Activated CD4-positive, alpha-beta T cell treated with anti-CD3 and anti-CD28 coated beads, Interleukin-2, Interleukin-6, amounts not matched to agents 100 ng/mL and 50 ng/mL, durations not matched to agents 16 hours and 8 hours (primary cell): ENCODE measurements at places on chromosomes 16 and 17.
A peak's percentile ranks its signal among the peaks of the same experiment; 100 is the strongest.

- DNase-seq, result no peak
Measured at GRCh38 chr16:48879223-48880122, 269.5 kb upstream of the N4BP1 start.

DNA sequence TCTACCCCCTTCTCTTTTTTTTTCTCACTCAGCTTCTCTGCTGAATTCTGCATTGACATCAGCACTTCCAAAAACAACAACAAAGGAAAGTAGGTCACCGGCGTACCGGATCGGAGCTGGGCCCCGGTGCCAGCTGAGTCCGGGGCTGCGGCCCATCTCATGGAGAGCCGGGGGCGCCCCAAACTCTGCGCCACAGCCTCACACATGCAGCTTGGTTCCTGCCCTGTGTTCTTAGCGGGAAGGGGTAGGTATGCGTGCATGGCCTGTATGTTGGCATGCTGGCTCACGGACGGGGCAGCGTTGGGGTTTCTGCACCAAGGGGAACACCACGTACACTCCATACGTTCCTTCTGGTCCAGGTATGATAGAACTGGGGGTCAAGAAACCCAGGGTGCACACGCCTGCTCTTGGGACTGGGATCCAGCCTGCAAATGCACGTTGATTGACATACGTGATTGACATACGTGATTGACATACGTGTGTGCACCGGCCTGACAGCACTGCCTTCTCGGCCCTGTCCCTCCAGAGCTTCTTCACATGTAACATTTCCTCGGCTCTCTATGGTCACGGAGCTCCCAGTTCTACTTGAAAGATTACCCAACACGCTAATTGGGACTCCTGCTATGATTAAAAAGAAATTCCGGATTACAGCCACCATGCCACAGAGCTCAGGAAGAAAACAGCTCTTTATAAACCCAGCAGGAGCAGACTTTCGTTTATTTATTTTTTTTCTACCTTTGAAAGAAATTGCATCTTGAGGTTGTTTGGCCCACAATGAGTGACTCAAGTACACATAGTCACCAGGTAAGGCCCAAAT, 88.7 kb downstream of the RPA1 start:
- DNase-seq, result no peak

DNA sequence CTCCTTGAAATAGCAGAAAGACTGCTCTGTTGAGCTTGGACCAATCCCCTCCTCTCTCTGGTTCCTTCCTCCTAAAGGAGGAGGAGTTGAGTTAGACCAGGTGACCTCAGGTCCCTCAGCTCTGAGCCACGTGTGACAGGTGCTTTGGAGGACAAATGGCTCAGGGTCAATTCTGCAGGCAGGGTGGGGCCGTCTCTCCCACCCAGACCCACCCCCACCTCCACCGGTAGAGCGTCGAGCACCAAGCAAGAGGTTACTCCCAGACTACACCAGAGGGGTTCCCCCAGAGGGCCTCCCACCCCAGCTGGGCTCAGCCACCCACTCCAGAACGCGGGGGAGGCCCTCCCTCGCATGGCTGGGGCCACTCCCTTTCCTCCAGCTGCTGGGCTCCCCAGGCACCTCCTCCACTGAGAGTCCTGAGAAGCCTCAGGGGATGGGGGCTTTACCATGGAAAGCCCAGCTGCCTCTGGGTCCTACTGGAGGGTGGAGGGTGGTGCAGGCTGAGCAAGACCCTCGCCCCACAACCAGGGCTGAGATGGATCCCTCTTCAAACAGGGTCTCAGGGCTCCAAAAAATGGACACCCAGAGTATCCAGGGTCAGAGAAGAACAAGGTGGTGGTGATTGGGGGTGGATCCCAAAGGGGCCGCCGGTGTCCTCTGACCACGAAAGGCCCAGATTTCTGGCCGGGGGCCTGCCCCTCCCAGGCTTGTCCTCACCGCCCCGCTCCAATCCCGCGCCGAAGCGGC, 7.6 kb downstream of the MYO1C start:
- DNase-seq, result peak; percentile 41

DNA sequence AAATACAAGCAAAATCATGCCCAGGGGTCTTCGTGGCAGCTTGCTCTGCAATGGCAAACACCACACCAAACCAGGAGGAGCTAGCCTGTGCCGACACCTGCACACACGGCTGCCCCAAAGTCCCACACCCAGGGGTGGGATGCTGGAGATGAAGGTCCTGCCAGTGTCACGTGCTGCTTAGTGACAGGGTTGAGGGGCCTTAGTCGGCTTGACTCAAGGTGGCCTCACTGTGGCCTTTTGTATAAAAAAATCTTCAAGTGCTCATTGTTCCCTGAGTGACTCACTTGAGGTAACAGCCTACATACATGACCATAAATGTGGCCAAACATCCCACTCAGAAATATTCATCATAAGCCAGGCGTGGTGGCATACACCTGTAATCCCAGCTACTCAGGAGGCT, 7.3 kb downstream of the TRIM65 start:
- no peak for DNase-seq

- DNase-seq, result no peak
Measured at GRCh38 chr16:87864331-87864989, 4.8 kb downstream of the SLC7A5 start.

- DNase-seq, result no peak
Measured at GRCh38 chr16:9840761-9841665, 341.2 kb downstream of the GRIN2A start.

GRCh38 chr17:50943575-50943933, 77.4 kb upstream of the TOB1 start:
- DNase-seq, result peak; percentile 21

DNA sequence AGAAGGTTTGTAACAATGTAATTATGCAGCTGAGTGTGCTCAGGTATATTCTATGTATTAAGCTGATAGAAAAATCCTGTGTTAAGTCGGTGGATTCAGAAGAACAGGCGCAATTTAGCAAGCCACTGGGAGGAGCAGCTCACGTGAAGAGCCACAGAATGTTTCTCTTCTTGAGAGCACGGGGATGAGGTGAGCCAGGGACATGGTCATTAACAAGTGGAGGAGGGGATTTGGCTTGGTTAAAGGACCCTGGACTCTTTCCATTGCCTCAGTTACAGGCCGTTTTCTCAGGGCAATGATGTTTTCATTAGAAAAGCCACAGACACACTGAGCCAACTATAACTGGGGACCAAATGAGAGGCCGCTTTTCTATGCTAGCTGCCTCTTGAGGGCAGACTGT, 178.7 kb downstream of the SNX29 start:
- no peak for DNase-seq

DNA sequence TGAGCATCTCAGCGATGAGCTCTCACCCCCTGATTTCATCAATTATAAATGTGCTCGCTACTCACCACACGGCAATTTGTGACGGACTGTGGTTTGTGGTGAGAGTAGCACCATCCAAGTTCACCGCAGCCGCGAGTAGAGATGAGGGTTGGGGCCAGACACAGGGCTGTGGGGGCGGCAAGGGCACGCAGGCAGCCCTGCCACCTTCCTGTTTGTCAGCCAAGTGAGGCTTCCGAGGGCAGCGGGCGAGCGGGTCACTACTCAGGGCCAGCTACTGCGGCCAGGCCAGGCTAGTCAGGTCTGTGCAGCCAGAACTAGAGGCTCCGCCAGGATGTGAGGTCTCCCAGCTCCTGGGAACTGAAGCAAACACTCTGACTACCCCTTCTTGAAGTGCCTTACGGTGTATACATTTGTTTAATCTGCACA, 39.6 kb upstream of the MEOX1 start:
- peak; percentile 74 for DNase-seq

DNA sequence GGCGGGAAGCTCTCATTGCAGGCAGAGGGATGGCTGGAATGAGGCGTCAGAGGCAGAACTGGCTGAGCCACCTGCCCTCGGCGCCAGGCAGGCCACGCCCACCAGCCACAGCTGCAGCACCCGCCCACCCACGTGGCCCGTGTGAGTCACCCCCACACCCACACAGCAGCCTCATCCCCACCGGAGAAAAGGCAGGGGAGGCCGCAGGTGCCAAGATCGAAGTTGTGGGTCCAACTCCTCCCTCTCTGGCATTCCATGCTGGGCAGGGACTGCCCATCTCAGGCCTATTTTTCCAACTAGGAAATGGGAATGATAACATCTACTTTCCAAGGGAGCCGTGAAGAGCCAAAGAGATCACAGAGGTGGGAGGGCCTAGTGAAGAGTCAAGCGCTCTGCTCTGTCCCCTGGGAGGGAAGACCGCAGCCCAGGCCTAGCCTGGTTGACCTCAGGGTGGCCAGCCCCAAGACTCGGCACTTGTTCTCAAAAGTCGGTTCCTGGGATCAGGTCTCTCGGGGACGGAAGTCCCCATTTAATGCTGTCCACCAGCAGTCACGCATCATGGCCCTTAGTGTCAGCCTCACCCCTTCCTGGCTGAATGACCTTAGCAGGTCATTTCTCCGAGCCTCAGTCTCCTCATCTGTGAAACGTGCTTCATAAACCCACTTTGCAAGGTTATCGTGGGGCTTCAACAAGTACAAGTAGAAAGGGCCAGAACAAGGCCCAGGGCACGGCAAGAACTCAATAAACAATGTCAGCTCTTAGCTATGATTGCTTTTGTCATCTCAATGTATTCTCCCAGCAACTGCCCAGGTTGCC, at the start of gene TRPV3:
TRPV3 (minus strand) TSS at position 45 of the 816 bp plus-strand sequence. CDS start 2,962 bp downstream, outside the sequence.
- DNase-seq, result peak; percentile 73

- no peak for DNase-seq
Measured at GRCh38 chr17:27836651-27837050, 36.3 kb upstream of the NOS2 start.

- DNase-seq, result no peak
Measured at GRCh38 chr16:53541326-53541725, 38.3 kb upstream of the AKTIP start.

DNA sequence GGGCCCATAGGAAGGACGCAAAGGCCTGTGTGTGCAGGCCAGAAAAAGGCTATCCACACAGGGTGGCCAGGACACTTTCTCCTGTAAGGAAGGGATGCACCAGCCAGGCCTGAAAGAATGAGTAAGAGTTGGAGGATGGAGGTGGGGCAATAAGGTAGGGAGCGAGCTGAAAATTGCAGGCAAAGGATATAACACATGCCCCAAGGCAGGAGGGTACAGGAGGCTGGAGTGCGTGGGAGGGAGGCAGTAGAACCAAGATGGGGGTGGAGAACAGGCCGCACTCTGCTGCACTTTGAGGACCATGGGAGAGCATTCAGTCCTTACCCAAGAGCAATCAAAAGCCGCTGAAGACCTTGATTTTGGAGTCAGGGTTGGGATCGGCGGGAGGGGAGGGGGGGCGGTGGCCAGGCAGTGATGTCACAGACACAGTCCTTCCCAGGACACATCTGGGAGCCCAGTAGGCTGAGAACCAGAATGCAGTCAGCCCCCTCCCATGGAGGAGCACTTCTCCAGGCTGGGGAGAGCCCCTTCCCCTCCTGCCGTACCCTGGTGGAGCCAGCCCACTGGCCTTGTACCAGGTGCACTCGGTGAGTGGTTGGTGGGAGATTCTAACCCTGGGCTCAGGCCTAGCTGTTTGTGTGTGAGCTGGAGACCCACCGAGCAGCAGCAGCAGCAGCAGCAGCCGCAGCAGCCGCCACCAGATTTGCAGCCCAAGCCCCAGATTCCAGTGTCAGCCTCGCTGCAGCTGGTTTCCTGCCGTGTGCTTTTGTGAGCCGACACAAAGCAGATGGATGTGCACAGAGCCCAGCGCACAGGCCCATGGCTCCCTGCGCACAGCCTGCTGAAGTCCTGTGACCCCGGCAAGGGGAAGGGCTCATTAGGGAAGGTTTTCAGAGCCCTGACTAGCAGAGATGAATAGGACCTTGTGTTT, 17.5 kb downstream of the ANKRD40 start:
- no peak for DNase-seq

- peak; percentile 82 for DNase-seq
Measured at GRCh38 chr17:35890774-35891155, 10.6 kb upstream of the CCL5 start.

- DNase-seq, result no peak
Measured at GRCh38 chr16:12240036-12240435, 263.5 kb downstream of the SNX29 start.

GRCh38 chr17:29140631-29141513, 39.3 kb downstream of the MYO18A start:
- peak; percentile 63 for DNase-seq

- DNase-seq, result no peak
Measured at GRCh38 chr16:88914750-88915368, 48.4 kb upstream of the PABPN1L start.

- DNase-seq, result no peak
Measured at GRCh38 chr16:64397945-64398508, 723.8 kb downstream of the CDH11 start.

DNA sequence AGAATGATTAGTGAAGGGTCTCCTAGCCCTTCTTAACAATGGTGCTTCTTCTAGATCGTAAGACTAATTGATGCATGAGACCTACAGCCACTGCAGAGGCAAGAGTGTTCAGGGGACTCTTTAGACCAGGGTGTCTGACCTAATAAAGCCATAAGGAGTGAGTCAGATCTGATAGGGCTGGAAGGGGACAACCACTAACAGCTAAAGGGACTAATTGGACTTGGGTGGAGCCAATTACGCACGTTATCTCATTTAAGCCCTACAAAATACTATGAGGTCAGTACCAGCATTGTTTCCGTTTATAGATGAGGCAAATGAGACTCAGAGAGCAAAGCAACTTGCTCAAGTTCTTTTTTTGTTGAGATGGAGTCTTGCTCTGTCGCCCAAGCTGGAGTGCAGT, 14.5 kb upstream of the RNF222 start:
- DNase-seq, result no peak

GRCh38 chr16:85906349-85906748, 7.4 kb downstream of the IRF8 start:
- no peak for DNase-seq

GRCh38 chr17:34312080-34312479, 7.2 kb upstream of the CCL8 start:
- DNase-seq, result no peak

DNA sequence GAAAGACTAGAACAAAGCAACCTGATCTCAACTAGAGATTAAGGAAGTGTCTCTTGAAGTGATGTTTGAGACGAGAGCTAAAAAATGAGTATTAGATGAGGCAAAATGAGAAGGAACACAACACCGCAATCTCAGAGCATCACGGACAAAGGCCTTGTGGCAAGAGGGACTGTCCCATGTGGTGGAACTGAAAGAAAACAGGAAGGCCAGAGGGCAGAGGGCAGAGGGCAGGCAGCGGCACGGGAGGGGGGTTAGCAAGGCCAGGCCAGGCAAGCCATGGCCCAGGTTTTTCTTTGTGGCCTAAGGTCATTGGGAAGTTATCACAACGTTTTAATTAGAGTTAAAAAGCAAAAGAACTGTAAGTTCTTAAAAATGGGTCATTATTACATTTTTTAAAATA, 22.5 kb downstream of the RPA1 start:
- DNase-seq, result peak; percentile 19

- DNase-seq, result no peak
Measured at GRCh38 chr16:74902161-74902560, 82.8 kb downstream of the WDR59 start.

- no peak for DNase-seq
Measured at GRCh38 chr17:74806334-74806733, 30.2 kb upstream of the NAT9 start.
